Astrocyte (in vitro differentiated cells and primary cell): ENCODE measurements at places on chromosomes 1 and 21.

DNA sequence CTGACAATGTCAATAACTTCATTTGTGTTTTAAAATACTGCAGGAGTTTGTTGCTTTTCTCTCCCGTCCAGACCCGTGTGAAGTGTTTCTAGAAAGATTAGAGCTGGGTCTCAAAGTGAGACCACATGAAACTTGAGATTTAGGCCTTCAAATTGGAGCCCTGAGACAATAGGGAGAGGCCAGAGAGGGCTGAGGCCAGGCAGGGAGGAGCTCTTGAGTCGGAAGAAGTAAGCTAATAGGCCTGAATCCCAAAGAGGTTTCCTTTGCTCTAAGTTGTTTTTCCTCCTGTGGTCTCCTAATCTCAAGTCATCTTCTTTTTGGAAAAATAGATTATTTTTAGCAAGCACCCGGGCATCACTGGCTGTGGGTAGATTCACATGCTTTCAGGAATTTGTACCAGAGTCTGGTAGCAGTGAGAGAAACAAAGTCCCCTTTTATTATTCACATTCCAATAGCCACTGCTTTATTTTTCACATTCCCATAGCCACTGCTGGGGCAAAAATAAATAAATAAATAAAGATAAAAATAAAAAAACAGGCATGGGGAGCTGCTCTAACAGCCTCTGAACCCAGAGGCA is 25.6 kb downstream of the CD244 start:
- DNase-seq: no peak

DNA sequence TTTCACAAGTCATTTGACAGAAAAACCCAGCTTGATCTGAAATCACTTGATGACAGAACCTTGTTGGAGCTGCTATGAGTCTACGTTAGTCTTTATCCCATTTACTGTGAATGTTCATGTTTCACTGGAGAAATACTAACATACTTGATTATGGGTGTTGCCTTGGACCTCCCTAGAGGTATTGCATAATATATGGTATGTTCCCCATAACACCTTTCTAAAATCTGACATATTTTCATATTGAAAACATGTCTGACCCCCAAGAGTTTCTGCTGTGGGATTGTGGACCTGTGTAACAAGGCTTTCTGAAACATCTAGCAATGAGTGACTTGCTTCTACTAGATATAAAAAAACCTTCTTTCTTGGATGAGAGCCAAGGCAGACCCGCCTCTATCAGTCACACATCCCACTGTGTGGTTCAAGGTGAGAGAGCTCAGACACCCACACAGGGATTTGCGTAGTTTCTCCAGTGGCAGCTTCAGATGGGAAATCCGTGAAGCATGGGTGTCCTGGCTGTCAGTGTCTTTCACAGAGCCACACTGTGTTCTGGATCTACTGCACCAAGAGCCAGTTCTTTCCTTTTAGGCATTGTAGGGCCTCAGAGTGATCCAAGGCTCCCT is 4.6 kb downstream of the NENF start:
- DNase-seq: no peak

DNA sequence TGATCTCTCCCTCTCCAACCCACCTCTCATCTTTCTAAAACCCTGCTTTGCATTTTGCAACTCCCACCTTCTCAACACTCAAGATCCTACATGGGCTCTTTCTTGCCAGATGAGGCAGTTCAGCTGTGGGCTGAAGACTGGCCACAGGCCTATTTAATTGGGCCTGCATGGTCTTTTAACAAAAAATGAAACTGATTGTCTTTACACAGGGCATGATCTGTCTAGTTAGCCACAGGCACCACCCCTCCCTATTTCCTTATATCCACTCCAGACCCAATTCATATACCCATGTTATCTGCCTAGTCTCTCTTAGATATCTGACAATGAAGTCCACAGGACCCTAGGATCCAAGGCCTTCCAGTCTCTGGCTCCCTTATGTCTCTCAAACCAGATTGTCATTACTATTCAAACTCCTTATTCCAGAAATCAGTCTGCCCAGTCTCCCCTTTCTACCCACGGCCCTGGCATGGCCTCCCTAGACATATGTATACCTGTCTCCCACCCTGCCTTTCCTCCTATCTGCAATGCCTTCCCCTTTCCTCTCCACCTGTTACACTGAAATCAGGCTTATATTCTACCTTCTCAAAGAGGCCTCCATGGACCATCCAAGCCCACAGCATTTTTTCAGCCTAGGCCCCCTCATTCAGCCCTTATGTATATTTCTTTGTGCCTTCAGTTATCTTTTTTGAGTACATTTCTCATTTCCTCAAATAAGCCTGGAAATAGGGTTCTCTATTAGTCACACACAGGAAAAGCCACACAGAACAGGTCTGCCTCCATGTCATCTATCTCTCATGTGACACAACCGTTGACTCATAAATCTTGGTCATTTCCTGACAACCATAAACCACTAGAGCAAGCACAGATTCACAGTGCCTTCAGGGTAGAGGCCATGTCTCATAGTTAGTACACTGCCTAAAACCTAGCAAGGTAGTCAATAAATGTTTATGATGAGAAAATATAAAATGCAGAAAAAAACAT is 39.0 kb downstream of the LPAR3 start:
- peak; percentile 77 for DNase-seq

- DNase-seq: no peak
Measured at GRCh38 chr1:32406629-32407111, 12.4 kb upstream of the BSDC1 start.

- no peak for DNase-seq
Measured at GRCh38 chr1:204846546-204846945, 24.1 kb upstream of the NFASC start.

GRCh38 chr1:151813271-151813977 is 8.2 kb upstream of the LINGO4 start:
- DNase-seq: no peak

DNA sequence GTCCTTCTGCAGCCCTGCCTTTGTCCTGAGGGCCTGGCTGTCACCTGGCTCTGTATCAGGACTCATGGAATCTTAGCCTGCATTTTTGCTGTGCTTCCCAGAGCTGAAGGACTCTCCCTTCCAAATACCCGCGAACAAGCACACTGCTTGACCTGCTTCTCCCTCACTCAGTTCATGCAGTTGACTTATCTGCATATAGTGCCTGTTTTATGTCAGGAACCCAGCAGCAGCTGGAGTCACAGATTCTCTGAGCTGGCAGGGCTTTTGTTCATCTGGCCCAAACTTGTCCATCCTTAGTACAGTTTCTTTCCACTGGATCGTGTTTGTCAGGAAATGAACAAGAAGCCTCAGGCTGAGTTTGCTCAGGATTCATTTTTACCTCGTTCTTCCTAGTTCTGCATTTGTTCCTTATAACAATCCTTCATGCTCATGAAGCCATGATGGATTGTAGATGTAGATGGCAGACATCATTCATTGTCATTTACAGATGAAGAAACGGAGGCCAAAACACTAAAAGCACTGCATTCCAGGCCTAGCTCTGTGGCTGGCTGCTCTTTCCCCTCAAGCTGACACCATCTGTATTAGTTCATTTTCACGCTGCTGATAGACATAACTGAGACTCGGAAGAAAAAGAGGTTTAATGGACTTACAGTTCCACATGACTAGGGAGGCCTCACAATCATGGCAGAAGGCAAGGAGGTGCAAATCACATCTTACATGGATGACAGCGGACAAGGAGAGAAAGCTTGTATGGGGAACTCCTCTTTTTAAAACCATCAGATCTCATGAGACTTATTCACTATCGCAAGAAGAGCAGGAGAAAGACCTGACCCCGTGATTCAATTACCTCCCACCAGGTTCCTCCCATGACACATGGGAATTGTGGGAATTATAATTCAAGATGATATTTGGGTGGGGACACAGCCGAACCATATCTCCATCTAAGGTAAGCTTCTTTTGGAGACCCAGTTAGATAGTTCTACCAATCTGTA is 150.9 kb downstream of the HIVEP3 start:
- no peak for DNase-seq

GRCh38 chr1:25906644-25907300 is 553 bp upstream of the STMN1 start:
- no peak for DNase-seq

GRCh38 chr1:63892632-63893395 is 119.0 kb downstream of the ROR1 start:
- peak; percentile 92 for DNase-seq

- DNase-seq: no peak
Measured at GRCh38 chr1:112040891-112041740, 51.6 kb upstream of the KCND3 start.

- no peak for DNase-seq
Measured at GRCh38 chr1:236522937-236523703, 662 bp upstream of the LGALS8 start.

GRCh38 chr1:147787765-147788164 is 27.4 kb upstream of the GJA5 start:
- DNase-seq: no peak

DNA sequence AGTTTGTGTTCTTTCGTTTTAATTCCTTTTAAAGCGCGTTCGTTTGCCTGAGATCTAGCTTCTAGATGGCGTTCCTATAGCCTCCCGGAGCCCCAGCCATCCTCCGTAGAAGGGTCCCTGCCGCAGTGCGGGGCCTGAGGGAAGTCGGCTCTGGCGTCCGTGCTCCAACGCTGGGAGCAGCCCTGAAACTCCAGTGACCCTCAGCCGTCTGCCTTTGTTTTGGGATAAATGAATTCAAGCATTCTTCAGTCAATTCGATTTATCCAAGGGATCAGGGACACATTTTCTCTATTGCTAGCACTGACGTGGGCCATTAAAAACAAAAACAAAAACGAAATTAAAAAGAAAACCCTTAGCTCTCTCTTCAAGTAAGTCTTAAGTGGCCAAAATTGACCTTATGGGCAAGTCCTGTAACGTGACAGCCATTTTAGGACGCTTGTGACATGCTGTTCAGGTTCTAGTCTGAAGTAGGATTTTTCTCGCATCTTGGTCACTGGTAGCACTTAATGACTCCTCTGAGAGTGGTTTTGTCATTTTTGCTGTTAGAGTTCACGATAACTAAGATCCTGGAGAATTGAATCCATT is 742 bp upstream of the HSPA13 start:
- DNase-seq: peak; percentile 21

- DNase-seq: peak; percentile 98
Measured at GRCh38 chr1:115189814-115190539, 100.7 kb upstream of the TSPAN2 start.

- DNase-seq: no peak
Measured at GRCh38 chr1:90834354-90834885, 117.3 kb upstream of the BARHL2 start.

DNA sequence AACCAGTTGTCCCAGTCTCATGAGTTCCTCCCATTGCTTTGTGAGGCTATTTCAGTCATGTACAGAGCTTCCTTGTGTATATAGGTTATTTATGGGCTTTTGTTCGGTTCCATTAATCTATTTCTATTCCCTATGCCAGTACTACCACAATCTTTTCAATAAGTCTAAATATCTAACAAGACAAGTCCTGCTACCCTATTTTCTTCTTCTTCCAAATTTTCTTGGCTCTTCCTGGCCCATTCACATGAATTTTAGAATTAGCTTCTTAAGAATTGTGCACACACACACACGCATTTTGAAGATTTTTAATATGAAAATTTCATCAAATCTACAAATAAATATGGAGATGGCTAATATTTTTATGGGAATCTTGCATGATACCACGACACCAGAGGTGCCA is 33.8 kb upstream of the ATF3 start:
- no peak for DNase-seq
